ENCODE measurements at places on chromosomes 6 and 20.

- no peak for DNase-seq
These were observed 67.5 kb downstream of the RTN4IP1 start for GRCh38 chr6:106561686-106562405.

DNA sequence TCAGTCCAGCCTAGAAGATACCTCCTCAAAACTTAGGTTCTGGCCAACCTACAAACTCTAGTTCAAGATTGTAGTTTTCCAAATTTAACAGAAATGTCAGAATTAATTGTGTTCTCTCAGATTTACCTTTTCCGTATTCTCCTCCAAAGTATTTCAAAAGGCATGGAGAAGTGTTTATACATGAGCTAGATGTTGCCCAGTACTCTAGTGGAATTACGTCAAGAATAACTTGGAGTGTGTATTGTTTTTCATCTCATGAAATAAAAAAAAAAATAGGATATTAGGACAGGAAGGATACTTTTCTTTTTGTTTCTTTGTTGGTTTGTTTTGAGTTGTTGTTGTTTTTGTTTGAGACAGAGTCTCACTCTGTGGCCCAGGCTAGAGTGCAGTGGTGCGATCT is 32.3 kb upstream of the MARCKS start:
- DNase-seq: no peak

DNA sequence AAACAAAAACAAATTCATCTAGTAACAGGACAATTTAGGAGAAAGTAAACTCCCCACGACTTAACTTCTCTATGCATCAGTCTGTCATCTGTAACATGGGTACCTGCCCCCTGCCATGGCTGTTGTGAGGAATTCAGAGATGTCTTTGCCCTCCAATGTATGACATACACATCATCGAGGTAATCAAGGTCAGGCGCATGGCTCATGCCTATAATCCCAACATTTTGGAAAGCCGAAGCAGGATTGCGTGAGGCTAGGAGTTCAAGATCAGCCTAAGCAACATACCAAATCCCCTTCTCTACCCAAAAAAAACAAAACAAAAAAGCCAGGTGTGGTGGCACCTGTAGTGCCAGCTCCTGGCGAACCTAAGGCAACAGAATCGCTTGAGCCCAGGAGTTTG is 9.0 kb downstream of the EEF1A1 start:
- no peak for DNase-seq

GRCh38 chr6:149032599-149033405 is 284.7 kb upstream of the TAB2 start:
- DNase-seq: peak; percentile 39

GRCh38 chr20:38136421-38137245 is 28.4 kb downstream of the TGM2 start:
- DNase-seq: no peak

DNA sequence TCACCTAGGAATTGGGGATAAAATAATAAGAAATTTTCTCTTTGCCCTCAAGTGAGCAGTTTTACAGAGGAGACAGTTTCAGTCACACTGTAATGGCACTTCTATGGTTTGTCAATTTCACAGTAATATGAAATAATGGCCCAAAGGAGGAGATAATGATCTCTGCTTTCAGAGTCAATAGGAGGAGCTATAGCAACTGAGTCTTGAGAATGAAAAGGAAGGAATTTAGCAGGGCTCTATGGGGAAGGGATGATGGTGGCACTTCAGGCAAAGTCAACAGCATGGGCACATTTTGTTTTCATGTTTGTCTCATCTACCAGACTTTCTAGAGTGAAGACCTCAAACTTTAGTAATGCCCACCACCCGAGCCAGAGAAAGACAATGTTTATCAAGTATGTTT is 138.3 kb upstream of the HMGN3 start:
- DNase-seq: no peak

GRCh38 chr20:62472138-62472940 is 3.5 kb downstream of the GATA5 start:
- no peak for DNase-seq

GRCh38 chr20:29497261-29497671 is 1760.2 kb upstream of the DEFB115 start:
- peak; percentile 23 for DNase-seq

DNA sequence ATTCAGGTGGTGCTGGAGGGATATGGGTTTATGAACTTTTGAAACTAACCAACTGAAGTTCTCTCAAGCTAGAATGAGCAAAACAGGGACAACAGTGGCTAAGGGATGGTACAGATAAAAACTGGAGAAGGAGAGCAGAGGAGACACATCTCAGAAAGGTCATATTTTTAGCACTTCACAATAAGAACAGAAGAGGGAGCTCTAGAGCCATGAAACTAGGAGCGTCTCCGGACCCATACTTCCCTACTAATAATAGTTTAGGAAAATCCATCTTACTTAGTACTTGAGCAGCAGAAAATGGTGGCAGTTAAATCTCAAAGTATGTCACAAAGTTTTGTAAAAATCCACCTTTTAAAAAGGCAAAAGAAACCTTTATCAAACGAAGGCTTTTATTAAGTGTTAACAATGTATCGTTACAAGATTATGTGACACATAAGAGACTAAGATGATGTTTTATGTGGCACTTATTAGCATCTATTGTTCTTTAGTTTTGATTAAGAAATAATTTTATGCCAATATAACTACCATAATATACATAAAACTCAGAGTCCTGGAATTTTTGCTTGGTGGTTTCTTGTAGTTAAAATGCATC is 278.6 kb downstream of the TBC1D32 start:
- DNase-seq: no peak

GRCh38 chr6:21666201-21666691 is 72.7 kb downstream of the SOX4 start:
- DNase-seq: no peak

GRCh38 chr6:137756788-137757187 is 110.3 kb upstream of the TNFAIP3 start:
- no peak for DNase-seq

GRCh38 chr6:55668591-55668990 is 89.6 kb upstream of the HMGCLL1 start:
- no peak for DNase-seq

DNA sequence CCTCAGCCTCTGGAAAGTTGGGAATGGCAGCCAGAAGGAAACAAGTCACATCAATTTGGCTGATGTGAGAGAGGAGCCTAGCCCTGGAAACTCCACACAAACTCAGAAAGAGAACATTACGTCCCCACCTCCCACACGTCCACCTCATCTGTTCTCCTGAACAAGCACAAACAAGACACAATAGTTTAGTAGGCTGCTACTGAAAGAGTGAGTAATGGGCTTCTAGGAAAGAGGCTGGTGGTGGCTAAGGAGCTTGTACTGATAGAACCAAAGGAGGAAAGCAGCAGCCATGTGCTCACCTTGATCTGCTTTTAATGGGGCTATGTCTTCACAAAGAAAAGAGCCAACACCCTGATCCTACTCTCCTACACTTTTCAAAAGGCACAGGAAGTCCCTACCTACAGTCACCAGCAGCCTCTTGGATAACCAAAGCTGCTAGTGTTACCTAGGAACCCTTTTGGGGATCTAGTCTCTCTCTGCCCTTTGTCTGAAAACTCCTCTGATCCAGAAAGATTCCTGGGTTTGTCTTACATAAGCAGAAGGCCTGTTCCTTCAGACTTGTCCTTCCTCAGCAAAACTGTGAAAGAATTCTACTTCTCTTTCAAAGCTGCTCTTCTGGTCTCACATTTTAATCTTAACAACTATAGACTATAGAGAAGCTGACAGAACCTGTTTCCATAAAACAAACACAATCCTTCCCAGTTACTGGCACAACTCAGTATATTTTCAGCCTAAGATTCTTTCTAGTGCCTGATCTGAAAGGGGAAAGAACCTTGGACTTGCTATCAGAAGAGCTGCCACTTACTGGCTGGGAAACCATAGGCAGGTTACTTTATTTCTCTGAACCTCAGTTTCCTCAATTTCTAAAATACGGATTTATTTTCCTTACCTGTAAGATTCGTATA is 3.1 kb downstream of the PLAGL2 start:
- peak; percentile 76 for DNase-seq

DNA sequence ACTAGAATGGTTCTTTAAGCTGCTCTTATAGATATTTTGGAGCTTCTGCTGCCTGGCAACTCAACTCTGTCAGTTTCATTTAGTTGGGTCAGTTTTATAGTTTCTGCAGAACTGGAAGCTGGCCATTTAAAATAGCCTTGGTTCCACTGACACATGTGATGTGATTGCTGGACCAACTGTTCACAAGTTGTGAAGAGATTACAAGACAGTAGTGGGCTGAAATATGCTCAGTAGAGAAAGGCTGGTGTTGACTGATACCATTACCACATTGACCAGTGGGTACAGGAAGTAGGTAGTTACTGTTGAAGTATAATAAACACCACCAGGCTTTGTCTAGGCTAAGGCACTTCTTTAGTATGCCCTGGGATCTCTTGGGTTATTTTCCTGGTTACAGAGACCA is 39.0 kb downstream of the BCKDHB start:
- no peak for DNase-seq

DNA sequence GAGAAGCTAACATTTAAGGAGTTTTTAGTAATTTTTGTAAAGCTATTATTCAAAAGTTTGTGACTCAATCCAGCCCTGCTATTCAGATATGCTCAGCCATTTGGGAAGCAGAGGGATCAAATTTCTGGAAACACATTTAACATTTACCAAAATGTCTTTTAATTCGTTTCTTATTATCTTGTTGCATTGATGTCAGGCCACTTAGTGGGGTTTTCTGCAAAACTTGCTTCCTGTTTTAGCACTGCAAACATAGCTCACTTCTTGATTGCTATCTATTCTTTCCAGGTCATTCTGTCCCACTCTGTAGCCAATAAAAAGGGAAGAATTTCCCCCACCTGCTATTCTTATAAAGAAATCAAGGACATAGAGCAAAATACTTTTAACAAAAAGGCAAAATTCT is 176.9 kb upstream of the SUPT3H start:
- no peak for DNase-seq

- no peak for DNase-seq
These were observed 82.4 kb downstream of the ZNF292 start for GRCh38 chr6:87237804-87238203.

GRCh38 chr20:61932199-61932592 is 133.5 kb downstream of the TAF4 start:
- no peak for DNase-seq

GRCh38 chr6:150622941-150623874 is 23.5 kb downstream of the PLEKHG1 start:
- no peak for DNase-seq

Data from stimulated activated CD4-positive, alpha-beta T cell treated with anti-CD3 and anti-CD28 coated beads, Interleukin-4, amount 100 ng/mL, for 4 hours (primary cell).